ENCODE measurements at places on chromosomes 16 and 17. TPM values are rescaled to one million over a fixed set of nuclear protein-coding genes. Genes with fewer than 3 reads are reported as not detected.

- DNase-seq: no peak
- no peak overlapping the region for H3K27ac ChIP-seq
- H3K4me1 ChIP-seq: peaks cover 13% of the 10 kb centered on the region
- peaks cover 2% of the 10 kb centered on the region for H3K27me3 ChIP-seq
- H3K36me3 ChIP-seq: no peaks in the 10 kb centered on the region
These were observed 37.4 kb upstream of the TMC5 start for GRCh38 chr16:19380328-19380727.

NHLRC4 gene
- 2.3 TPM for total RNA-seq

GRCh38 chr16:64182985-64183384, 938.9 kb downstream of the CDH11 start:
- no peaks in the 10 kb centered on the region for H3K27me3 ChIP-seq
- H3K27ac ChIP-seq: no peak overlapping the region
- DNase-seq: no peak
- peaks cover 1% of the 10 kb centered on the region for H3K36me3 ChIP-seq

DNA sequence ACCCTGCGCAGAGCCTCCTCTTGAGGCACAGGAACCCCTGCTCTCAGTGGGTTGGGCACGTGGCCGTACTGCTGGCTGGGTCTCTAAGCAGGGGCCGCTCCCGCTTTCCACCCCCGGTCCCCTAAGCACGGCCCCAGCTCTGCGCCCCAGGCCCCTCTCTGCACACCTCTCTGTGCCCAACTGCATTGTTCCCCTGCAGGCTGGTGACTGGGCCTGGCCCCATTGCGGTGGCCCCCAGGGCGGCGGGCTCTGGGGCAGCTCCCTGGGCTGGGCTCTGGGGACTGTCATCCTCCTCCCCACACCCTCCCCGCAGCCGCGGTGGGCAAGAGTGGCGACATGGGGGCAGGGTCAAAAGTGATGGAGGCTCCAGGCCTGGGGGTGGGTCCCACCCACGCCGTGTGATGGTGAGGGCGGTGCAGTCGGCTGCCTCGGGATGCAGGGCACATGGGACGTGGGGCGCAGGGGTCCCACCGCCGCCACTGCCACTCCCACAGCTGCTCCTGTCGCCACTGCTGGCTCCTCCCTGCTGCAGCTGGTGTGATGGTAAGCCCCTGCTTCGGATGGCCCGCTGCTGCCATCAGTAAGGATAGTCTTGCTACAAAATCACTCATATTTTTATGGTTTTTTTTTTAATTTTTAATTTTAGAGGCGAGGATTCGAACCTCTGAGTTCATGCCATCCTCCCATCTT, 15.2 kb upstream of the ITGB3 start:
- no peak overlapping the region for H3K27ac ChIP-seq
- no peak for DNase-seq
- H3K27me3 ChIP-seq: no peaks in the 10 kb centered on the region
- no peaks in the 10 kb centered on the region for H3K36me3 ChIP-seq

- no peak overlapping the region for H3K27ac ChIP-seq
- H3K4me1 ChIP-seq: peaks cover 2% of the 10 kb centered on the region
- DNase-seq: no peak
- H3K27me3 ChIP-seq: no peaks in the 10 kb centered on the region
- H3K36me3 ChIP-seq: peaks cover 18% of the 10 kb centered on the region
These were observed 8.0 kb downstream of the FLYWCH1 start for GRCh38 chr16:2919511-2920255.

DNA sequence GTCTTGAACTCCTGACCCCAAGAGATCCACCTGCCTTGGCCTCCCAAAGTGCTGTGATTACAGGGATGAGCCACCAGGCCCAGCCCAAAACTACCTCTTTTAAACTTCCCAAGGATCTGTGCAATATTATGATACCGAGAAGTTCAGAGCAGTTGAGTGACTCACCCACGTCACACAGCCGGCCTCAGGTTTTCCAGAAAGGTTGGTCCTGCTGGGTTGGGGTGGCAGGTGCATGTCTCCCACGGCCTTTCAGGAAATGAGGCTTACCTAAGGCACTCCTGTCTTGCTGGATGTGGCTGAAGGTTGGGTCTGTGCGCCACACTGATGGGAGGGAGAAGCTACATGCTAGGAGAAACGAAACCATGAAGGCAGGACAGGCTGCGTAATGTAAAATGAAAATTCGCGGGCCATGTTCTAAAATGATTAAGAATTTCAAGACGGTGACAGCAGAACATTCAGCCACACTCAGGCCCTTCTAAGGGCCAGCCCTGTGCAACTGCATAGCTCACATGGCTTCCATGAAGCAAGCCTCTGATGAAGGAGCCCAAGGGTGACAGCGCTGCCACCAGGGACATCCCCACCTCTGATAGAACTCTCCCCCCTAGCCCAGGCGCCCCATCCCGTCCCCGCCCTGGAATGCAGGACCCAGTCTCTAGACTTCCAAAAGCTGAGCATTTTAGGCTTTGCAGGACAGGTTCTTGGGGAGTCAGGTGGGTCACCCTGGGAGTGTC, 6.6 kb upstream of the GLIS2 start:
- H3K27me3 ChIP-seq: no peaks in the 10 kb centered on the region
- peak overlapping the region; percentile 72 for H3K27ac ChIP-seq
- H3K36me3 ChIP-seq: no peaks in the 10 kb centered on the region
- peaks cover 31% of the 10 kb centered on the region for H3K4me1 ChIP-seq
- peak overlapping the region; percentile 10 for H3K4me3 ChIP-seq
